ENCODE measurements at places on chromosomes 7 and 10.

GRCh38 chr7:120941064-120941463 lies 9.5 kb upstream of the ING3 start:
- DNase-seq = no peak

- DNase-seq = no peak
Observed at GRCh38 chr10:13527864-13528122, 1.0 kb downstream of the BEND7 start.

DNA sequence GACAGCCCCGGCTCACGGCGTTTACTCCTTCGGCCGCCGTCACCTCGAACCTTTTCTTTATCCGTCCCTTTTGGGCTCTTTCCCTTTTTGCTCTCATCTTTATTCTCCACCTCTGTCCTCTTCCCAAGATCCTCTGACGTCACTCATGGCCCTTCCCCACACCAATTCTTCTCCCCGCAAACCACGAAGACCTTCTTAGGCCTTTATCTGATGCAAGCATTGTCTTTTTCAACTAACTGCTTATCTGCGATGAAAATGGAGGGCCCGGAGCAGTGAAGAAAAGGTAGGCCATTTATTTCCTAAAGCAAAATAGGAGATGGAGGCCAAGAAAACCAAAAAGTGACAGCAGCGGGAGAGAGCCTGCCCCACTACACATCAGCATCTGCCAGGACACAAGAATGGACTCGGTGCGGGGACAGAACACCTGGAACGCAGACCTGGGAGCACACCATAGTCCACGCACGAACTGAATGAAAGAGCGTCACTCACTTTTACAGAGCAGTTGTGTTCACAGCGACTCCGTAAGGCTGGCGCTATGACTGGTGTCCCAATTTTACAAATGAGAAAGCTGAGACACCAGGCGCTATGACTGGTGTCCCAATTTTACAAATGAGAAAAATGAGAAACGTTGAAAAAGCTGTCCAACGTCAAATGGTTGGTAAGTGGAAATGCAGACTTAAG lies 45.3 kb downstream of the ZNF777 start:
- DNase-seq = no peak

GRCh38 chr10:75693489-75693888 lies 262.1 kb downstream of the LRMDA start:
- DNase-seq = no peak

Measured in GM13977 (cell line).